RWPE1 (cell line): ENCODE measurements at places on chromosomes 4 and X.

DNA sequence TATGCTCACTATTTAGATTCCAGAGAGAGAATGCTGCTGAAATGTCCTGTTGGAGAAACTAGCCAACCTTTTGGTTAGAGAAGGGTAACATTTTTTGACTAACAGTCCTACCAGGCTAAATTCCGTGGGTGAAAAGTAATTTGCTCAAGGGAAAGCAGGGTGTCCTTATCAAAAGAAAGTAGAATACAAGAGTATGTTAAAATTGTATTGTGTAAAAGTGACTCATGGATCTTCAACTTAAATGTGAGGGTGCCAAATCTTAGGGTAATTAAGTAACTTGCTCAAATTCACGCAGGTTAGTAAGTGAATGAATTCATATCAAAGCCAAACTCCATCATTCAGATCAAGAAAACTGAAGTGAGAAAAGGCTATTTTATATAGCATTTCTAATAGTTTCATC is 81.7 kb downstream of the PCDH7 start:
- DNase-seq, result no peak

GRCh38 chr4:13656569-13657405 is 29.3 kb upstream of the BOD1L1 start:
- DNase-seq, result peak; percentile 38

DNA sequence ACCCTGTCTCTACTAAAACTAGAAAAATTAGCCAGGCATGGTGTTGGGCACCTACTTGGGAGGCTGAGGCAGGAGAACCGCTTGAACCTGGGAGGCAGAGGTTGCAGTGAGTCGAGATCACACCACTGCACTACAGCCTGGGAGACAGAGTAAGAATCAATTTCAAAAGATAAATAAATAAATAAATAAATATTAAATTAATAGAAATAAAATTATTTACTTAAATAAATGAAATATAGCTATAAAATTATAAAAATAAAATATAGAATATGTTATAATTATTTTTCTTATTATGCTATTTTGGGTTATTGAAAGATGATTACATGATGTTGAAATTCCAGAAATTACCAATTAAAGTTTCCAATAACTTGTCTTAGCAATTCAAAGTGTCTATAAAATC is 1029.8 kb upstream of the AGA start:
- DNase-seq, result no peak

DNA sequence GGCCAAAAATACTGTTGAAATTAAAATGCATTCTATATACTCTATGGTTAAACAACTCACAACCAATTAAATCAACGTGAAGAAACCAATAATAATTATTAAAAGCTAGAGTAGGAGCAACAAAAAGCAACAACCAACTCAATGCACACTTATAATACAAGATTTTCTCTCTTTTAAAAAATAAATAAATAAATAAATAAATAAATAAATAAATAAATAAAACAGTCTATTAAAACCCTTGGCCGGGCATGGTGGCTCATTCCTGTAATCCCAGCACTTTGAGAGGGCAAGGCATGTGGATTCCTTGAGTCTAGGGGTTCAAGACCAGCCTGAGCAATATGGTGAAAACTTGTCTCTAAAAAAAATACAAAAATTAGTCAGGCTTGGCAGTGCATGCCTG is 62.7 kb downstream of the ENOX2 start:
- DNase-seq, result no peak

- DNase-seq, result no peak
Observed at GRCh38 chr4:139764686-139765310, 99.2 kb downstream of the MGST2 start.
